ENCODE measurements at places on chromosomes 7 and 10.
A peak's percentile ranks its signal among the peaks of the same experiment; 100 is the strongest.

GRCh38 chr7:48703466-48703865 is 220.9 kb upstream of the CDC14C start:
- DNase-seq = no peak

DNA sequence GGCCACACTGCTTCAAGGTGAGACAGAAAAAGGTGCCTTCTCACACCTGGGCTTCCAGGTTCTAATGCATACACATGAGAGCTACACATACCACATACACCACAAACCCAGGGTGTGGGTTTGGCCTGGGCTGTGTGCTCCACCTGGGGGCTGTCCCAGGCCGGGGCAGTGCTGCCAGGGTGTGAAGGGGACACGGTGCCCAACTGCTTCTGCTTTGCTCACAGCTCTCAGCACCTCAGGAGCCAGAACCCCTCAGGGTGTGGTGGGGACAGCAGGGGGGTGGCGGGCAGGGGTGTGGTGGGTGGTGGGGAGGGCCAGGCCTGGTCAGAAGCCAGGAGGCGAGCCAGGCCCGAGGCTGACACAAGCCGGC is 51.1 kb downstream of the TMEM209 start:
- DNase-seq = no peak

DNA sequence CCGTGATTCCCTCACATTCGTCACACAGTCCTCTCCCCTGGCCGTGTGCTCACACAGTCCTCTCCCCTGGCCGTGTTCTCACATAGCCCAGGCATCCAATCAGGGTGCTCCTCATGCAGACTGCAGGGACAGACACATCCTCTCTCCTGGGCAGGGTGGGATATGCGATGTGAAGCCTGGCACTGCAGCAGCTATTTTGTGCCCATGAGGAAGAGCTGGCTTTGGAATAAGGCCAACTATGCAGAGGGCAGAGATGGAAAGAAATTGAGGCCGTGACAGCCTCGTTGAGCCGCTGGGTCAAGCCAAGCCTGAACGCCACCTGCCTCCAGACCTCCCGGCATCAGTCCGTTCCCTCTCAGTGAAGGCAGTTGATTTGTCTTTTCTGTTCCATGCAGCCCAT is 35.8 kb downstream of the FOXL3 start:
- DNase-seq = no peak

GRCh38 chr7:46850563-46851330 is 731.2 kb downstream of the TNS3 start:
- no peak for DNase-seq

- no peak for DNase-seq
Observed at GRCh38 chr10:18204039-18204835, 64.0 kb downstream of the CACNB2 start.

- DNase-seq = no peak
Observed at GRCh38 chr7:20140291-20141001, 76.7 kb downstream of the MACC1 start.

- no peak for DNase-seq
Observed at GRCh38 chr7:28037220-28038010, 143.2 kb downstream of the JAZF1 start.

DNA sequence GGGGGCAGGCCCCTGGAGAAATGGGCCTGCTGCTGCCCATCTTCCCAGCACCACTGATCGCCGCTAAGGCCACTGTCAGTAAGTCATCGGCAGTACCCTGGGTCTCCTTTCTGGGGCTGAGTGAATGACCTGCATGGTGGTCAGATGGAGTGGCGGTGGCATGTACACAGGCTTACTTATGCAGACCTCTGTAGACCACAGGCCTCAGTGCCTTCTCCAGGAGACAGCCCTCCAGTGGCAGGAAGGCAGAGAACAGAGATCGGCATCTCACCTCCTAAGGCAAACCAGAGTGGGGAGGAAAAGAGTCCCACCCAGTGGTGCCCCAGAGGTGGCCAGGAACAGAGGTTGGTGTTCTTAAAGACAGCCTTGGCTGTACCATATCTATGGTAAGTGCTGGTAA is 22.8 kb upstream of the LRRC4 start:
- no peak for DNase-seq

- no peak for DNase-seq
Observed at GRCh38 chr10:81696609-81697388, 178.2 kb upstream of the NRG3 start.

- no peak for DNase-seq
Observed at GRCh38 chr7:135714534-135715009, 13.4 kb downstream of the SLC13A4 start.

DNA sequence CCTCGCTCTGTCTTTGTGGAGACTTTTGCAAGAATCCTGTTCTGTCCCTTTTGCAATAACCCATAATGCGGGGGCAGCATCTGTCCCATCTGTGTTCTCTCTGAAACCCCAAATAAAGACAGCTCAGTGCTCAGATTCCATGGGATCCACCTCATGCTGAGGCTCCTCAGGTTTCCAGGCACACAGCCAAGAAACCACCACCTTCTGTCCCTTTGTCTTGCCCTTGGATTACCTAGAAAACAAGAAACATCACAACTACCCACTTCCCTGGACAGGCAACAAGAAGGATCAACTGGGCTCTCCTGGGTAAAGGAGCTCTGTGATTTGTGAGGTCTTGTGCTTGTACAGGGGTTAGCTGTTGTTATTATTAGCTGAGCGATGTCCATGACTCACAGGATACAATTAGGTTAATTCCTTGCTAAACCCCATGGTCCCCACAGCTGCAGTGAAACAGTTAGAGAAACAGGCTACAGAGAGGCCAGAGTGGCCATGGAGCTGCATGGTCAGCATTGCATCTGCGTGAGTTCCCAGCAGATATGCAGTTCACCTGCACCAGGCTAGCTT is 50.2 kb downstream of the CXCL12 start:
- DNase-seq = no peak

DNA sequence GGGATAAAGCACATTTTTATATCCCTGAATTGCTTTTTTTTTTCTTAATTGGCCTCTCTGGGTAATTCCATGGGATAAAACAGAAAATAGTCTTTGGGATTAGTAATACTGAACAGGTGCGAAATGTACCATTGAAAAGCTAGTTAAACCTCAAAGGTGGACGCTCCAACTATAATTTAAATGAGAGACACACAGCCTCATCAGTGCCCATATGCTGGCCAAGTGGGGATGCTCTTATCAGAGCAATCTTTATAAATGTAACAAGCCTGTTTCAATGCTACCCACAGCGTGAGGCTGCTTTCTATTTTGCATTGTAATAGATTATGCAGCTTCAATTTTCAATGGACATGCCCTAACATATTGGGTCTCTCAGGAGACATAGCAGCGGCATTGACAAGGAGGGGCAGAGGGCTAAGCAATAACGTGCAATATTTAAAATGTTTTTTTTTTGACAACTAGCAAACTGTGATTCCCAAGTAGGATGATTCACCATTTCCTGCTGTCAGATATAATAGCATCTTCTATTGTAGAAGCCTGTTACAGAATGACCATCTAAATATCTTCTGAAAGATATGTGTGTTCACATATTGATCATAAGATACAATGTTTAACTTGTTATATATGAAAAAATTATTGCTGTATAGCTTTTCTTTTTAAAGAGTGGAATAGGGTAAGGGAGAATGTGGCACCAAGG is 91.3 kb upstream of the BET1 start:
- no peak for DNase-seq

DNA sequence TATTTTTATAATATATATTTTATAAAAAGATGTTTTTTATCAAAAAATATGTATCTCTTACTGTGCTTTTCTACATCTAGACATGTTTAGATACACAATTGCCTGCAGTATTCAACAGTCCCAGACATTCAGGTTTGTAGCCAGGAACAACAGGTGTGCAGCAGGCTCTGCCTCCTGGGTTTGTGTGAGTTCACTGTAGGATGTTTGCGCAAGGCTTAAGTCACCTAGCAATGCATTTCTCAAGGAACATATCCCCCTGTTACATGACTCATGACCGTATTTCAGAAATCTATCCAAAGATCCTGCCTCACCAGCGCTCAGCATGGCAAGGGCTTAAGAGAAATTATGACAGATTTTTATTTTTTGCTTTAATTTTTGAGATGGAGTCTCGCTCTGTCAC is 41.5 kb downstream of the PITRM1 start:
- no peak for DNase-seq

- DNase-seq = no peak
Observed at GRCh38 chr7:80107278-80107677, 27.4 kb upstream of the GNAI1 start.

- peak; percentile 16 for DNase-seq
Observed at GRCh38 chr10:13347043-13347499, 1.0 kb downstream of the SEPHS1 start.

DNA sequence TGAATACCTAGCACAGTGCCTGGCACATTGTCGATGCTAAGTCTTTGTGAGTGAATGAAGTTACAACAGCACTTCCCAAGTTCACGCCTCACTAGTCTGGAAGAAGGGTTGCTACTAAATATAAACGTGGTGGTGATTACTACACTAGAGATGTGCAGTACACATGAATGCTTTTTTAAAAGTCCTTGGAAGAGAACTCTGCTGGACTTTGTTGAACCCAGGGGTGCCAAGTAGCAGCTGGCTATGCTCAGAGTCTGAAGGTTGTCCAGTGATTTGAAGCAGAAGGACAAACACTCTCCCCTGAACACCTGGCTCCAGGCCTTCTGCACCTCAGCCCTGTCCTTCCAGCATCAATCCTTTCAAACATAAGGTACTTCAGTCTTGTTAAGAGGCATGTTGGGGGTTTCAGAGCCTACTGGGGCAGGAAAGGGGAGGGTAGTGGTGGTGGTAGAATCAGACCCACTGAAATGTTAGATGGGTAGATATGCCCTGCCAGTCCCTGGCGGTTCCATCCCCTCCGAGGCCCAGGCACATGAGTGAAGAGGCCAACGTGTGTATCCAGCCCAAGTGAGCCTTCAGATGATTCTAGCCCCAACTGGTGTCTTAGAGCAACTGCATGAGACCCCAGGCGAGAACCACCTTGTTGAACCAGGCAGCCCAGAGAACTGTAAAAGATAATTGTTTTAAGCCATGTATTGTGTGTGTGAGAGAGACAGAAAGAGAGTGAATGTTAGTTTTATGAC is 94.4 kb downstream of the TAX1BP1 start:
- no peak for DNase-seq

GRCh38 chr10:64486149-64486548 is 964.9 kb downstream of the REEP3 start:
- no peak for DNase-seq

DNA sequence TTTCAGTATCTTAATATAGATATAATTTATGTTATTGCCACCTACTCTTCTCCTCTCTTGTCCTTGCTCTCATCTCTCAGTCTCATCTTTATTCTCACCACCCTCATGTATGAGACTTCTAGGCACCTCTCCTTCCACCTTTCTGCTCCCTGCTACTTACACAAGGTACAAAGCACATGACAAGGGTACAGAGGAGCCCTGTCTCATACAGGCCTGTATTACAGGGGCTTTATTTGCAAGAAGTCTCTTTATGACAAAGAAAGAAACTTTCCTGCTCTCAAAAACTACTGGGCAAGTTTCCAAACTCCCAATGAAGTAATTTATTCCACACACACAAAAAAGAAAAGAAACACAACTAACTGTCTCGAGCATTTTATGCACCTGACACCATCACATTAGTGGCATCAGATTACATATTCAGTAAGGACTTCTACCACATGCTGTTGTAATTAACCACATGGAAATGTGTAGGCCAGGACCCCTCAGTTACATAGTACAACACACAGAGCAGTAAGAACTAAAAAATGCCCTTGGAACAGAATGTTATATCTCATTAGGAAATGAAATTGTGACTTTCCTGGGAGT is 253.1 kb downstream of the FZD1 start:
- DNase-seq = no peak

GRCh38 chr7:24894429-24895221 is 85.4 kb downstream of the OSBPL3 start:
- no peak for DNase-seq

- DNase-seq = no peak
Observed at GRCh38 chr10:113493882-113494301, 59.0 kb upstream of the HABP2 start.

- no peak for DNase-seq
Observed at GRCh38 chr7:64787295-64787694, 6.9 kb upstream of the ZNF138 start.

GRCh38 chr10:124693801-124694416 is 50.3 kb downstream of the FAM53B start:
- no peak for DNase-seq

DNA sequence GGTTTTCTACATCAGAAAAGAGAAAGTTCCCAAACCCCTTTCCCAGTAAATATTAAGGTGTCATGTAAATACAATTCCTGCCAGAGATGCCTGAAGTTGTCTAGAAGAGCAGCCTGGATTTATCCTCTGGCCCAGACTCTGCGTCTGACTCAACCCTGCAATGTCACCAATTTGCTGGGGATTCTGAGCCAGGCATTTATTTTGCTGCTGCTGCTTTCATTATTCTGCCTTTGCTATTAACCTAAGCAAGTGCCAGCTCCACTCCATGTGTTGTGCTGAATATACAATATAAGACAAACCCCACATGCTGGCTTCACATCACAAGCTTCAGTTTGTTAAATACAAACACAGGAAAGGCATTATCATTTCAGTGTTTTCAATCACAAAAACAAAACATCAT is 59.1 kb downstream of the ELAPOR2 start:
- no peak for DNase-seq

GRCh38 chr7:133807624-133808492 is 319.3 kb upstream of the LRGUK start:
- no peak for DNase-seq

All from caudate nucleus (tissue), 63 donors.